ENCODE measurements at places on chromosomes 2 and 18.
A peak's percentile ranks its signal among the peaks of the same experiment; 100 is the strongest.

GRCh38 chr18:23964282-23965238, 50.0 kb upstream of the TTC39C start:
- DNase-seq = peak; percentile 17

GRCh38 chr2:69992310-69993047, 31.0 kb upstream of the ASPRV1 start:
- no peak for DNase-seq

- DNase-seq = peak; percentile 71
These were observed 64.0 kb upstream of the CABLES1 start for GRCh38 chr18:23071285-23071684.

- DNase-seq = no peak
These were observed 489.6 kb upstream of the SPRED2 start for GRCh38 chr2:65922030-65922429.

GRCh38 chr2:119208791-119209203, 14.8 kb upstream of the STEAP3 start:
- no peak for DNase-seq

DNA sequence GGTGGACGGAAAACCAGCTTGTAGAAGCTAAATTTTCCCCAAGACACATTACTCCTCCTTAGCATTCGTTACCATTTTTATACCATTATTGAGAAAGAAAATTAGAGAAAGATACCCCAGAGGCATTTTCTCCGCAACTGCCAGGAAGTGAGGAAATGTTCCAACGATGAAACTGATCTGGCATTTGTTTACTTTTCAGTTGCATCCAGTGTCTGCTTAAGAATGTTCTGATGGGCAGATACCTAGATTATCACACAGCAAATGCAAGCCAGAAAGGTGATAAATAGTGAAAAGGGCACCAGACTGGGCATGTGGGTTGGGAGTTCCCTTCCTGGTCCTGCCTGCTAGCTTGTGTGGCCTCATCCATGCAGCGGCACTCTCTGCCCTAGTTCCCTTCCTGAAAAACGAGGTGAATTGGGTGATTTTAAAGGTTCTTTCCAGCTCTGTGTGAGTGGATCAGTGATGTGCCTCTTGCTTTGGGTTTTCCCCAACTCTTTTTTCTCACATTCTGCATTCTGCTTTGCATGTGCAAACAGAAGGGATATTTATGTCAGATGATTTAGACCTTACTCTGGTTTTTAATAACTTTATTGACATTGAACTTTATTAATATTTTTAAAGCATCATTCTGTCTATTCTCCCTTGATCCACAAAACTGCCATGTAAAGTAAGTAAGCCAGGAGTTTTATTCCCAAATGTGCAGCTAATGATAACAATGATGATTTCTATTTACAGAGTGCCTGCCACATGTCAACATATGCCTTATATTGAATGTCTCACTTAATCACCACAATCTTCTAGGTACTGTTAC, 139.6 kb downstream of the INSIG2 start:
- DNase-seq = no peak

DNA sequence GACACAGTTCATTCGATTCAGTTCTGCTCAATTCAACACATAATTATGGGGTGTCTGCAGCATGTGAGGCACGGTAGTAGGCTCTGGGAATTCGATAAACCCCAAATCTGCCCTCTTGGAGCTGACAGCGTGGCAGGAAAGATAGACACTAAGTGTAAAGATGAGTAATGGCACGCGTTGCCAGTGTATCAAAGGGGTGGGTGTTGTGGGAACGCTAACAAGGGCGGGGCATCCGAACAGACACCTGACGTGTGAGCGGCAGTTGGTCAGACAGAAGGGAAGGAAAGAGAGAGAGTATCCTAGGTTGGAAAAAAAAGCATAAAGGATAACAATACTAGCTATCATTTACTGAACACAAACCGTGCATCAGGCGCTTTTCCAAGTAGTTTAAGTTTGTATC, 125.7 kb upstream of the HAAO start:
- DNase-seq = no peak

GRCh38 chr2:210617732-210618330, 61.4 kb downstream of the CPS1 start:
- no peak for DNase-seq

- no peak for DNase-seq
These were observed 34.0 kb downstream of the SLC4A10 start for GRCh38 chr2:161658259-161658658.

- no peak for DNase-seq
These were observed 98.1 kb downstream of the PLB1 start for GRCh38 chr2:28594000-28594331.

DNA sequence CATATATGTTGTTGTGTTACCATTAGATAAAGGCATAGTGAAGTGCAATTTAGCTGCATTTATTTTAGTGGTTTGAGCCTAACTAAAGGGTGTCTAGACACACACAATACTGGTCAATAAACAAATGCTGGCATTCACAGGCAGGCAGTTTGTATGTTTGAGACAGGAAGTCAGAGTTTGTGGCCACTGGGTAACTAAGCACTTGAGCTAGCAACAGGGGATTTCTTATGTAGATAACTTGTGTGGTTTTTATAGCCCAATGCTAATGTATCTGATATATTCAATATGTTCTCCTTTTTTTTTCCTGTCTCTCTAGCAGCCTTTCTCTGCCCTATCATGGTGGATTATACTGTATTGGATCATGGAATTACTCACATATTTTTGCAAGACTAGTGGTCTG, 38.1 kb downstream of the LRRTM4 start:
- DNase-seq = no peak

DNA sequence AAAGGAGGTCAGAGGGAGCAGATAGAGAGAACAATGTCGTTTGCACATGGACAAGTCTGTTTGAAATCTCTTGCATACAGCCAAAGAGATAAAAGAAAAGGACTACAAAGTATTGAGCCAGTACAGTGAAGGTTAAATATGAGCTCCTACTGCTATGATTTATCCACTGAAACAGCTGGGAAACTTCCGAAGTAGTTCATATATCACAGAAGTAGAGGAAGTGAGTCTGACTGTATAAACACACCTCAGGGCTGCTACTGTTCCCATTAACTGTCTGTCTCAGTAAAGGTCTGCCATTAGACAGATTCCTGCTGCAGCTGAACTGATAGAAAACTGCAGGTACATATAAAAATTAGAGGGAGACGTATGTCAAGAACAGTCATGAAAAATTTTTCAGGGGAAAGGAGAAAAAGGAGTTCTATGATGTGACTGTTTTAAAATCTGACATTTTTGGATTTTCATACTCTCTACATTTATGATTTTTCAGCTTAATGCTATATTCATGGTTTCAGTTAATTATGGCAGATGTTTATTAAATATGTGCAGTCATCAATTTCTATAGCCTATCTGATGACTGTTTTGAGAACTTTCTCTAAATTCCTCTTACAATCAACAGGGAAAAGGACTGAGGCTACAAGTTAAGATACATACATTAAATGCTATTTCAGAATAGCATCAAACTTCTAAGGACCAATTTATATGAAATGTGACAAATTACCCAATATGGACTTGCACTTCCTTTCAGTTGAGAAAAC, 364.7 kb downstream of the ERBB4 start:
- DNase-seq = no peak

GRCh38 chr2:168895771-168896170, 5.3 kb upstream of the G6PC2 start:
- DNase-seq = no peak

GRCh38 chr2:223915071-223915470, 30.1 kb downstream of the WDFY1 start:
- DNase-seq = no peak
